ENCODE measurements at places on chromosomes 4 and X.

DNA sequence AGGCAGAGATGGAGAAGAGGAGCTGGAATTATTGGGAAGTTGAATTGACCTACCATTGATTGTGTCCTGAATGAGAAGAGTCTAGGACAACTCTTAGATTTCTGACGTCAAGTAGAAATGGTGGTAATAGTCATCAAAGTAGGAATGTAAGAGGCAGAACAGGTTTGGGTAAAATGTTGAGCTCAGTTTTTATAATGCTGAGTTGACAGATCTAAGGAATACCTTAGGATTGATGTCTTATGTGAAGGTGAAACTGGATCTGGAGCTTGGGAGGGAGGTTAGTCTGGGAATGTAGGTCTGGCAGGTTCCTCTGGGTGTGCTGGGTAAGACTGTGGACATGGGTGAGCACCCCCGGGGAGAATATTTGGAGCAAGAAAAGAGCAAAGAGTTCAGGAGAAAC, 31.9 kb downstream of the JADE1 start:
- DNase-seq, result no peak

DNA sequence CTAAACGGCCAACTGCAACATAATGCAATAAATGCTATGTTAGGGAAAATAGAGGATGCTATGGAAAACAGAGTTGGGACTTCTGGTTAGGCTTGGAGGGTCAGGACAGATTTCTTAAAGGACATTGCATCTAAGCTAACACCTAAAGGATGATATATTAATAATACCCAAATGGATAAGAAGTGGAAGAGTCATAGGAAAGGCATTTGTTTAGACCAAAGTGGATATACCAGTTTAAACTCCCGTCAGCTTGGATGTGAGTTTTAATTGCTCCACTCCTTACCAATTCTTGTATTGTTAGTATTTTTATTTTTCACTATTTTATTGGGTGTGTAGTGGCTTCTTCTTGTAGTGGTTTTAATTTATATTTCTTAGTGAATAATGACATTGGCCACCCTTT, 93.9 kb downstream of the PTPN13 start:
- DNase-seq, result no peak

DNA sequence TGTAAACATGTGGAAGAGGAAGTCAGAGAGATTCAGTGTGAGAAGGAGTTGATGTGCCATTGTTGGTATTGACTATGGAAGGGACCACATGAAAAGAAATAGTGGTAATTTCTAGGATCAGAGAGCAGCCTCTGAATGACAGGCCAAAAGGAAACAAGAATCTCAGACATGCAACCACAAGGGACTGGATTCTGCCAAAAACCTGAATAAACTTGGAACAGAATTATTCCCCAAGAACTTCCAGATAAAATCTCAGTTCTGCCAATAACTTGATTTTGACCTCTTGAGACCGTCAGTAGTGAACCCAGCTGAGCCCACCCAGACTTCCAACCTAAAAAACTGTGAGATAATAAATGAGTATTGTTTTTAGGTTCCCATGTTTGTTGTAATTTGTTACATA, 653.6 kb upstream of the NR3C2 start:
- DNase-seq, result no peak

GRCh38 chrX:136765821-136766356, 14.8 kb downstream of the ARHGEF6 start:
- no peak for DNase-seq

DNA sequence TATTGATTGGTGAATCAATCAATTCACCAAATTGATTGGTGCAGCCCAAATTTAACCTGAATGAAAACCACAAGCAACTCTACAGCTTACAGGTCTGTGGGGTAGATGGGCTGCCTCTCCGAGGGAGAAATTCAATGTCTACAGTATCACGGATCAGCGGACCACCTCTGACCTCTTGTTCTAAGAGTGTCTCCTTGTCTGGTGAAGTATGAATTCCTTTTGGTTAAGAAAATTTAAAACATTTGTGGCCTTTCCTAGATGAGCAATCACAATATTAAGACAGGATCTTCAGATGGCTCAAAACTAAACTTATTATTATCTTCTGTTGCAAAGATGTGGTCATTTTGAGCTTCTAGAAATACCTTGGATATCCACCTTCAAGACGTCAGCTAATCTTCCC, 153.3 kb downstream of the IL15 start:
- DNase-seq, result no peak
